ENCODE measurements at places on chromosomes 13 and 19.

DNA sequence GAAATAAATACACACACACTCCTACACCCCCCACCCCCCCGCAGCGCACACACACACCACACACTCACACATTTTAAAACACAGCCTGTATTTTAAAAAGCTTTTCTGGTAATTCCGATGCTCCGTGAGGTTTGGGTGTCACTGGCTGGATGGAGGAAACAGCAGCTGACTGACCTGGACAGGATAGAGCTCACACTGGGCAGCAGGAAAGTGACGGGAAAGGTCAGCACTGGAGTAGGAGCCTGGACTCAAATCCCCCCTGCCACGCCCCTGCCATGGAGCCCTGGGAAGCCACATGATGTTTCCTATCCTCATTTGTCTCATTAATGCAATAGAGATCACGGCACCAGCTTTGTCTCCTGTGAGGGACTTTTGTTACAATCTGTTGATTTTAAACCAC, 49.3 kb upstream of the STARD13 start:
- DNase-seq = no peak

DNA sequence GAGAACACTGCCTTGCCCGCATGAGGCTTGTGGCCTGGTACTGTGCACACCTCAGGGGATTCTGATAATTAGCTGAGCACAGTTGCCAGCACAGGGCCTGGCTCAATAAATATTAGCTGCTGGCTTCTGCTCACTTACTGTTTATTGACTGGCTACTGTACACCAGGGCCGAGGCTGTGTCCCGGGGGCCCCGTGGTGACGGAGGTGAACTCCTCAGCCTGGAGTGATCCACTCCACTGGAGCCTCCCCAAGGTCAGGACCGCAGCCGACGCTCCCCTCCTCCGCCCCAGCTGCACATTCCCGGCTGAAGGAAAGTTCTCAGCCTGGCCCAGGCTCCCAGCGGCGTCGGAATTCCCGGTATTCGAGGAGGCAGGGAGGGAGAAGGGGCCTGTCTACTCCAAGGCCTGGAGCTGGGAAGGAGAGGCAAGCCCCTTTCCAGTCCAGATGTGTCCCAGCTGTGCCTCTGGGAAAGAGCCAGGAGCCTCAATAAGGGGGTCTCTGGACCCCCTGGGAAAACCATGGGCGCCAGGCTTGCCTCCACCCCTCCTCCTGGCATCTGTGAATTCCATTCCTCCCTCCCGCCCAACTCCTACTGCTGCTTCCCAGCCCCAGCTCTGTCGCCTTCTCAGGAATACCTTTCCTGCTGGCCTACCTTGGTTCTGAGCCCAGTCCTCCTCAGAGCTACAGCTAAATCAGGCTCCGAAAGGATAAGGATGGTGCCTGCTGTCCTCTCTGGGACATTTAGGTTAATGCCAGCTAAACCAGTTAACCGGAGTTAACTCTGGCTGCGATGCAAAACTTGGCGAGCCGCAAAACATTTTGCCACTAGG, 7.3 kb downstream of the RPS16 start:
- no peak for DNase-seq

GRCh38 chr19:10863107-10863717, 8.1 kb upstream of the CARM1 start:
- no peak for DNase-seq

DNA sequence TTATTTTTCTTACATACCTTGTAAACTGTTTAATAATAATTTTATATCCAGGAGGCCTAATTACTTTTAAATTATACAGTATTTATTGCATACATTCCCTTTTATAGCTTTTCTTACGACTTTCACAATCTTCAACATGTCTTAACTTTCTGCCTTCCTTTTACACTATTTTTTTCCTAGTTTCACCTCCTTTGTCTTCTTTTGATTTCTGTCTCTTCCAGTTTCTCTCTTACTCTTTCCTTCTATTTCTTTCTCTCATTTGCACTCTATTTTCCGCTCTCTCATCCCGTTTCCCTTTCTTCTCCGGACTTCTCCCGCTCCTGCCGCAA, 11.5 kb downstream of the ZNF552 start:
- DNase-seq = no peak

DNA sequence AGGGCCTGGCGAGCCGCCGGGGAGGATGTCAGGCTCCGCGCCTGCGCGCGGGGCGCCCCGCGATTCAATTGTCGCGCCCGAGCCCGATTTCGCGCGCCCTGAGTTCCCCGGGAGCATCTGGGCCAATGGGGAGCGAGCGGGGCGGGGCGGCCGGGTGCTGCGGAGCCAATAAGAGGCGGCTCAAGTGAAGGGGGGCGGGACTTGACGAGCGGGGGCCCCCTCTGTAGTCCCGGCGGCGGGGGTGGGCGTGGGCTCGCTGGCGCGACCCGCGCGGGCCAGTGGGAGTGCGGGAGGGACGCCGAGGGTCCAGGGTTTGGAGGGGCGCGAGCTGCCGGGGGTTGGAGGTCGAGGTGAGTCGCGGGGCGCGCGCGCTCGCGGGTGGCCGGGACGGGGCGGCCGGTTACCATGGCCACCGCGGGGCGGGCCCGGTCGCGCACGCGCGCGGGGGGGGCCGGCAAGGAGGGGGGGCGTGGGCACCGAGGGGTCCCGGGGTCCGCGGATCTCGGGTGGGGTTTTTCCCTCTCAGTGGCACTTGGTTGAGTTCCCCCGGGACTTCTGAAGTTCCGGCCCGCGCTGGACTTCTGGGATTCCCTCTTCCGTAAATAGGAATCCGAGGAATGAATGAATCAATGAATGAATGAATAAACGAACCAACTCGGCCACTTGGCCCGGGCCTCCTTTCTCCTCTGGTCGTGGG, 744 bp downstream of the UHRF1 start:
- DNase-seq = peak; percentile 95

GRCh38 chr19:34118879-34119748, 53.2 kb upstream of the LSM14A start:
- no peak for DNase-seq

GRCh38 chr13:90239130-90239529, 1108.4 kb upstream of the MIR17HG start:
- DNase-seq = no peak

DNA sequence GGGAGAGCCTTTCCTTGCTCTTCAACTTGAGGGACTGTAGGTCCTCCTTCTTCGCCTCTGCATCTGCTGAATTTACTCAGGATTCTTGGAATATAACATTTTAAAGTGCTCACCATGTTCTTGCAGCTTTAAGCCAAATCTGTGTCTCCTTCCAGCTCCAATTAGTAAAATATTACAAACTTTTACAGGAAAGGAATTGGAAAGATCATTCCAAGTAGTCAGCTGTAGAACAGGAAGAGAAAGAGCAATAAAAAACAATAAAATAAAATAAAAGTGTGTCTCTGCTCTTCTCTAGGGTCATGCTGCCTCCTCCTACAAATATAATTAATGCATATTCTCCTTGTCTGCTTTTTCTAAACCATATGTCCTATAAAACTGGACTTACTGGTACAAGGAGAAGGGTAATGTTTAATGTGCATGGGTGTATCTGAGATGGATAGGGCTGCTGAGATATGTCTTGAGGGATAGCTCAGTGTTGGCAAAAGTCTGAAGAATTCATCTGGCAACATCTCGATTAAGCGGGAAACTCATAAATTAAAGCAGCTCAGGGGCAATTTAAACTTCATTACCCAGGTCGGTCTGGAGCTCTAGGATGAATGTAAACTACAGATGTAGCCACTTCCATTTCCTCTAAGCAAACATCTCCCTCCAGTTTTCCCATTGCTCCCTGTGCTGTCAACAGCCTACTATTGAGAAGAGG, 25.0 kb downstream of the ENOX1 start:
- DNase-seq = no peak

DNA sequence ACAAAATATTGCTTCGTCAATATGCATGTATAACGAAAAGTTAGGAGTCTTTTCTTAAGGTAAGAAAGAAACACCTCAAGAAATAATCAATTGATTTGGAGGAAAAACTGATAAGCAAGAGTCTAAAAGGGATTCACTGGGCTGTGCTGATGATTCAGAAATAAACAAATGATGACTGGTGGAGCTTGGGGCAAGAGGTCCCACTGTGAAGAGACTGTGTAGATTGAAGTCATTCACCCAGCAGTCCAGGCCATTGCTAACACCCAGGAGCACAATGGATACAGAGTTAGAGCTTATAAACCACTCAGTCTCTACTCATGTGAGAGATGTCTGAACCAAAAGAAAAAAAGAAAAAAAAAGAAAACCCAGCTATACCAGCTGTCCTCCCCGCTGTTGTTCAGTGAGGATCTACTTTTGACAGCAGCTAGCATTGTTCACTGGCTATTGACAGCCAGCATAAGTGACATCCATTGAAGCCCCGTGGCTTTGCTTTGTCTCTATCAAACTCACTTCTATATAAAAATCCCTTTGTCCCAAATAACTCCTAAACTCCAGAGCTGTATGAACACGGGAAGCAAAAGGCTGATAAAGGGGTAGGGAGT, 255.5 kb downstream of the KCTD12 start:
- no peak for DNase-seq

DNA sequence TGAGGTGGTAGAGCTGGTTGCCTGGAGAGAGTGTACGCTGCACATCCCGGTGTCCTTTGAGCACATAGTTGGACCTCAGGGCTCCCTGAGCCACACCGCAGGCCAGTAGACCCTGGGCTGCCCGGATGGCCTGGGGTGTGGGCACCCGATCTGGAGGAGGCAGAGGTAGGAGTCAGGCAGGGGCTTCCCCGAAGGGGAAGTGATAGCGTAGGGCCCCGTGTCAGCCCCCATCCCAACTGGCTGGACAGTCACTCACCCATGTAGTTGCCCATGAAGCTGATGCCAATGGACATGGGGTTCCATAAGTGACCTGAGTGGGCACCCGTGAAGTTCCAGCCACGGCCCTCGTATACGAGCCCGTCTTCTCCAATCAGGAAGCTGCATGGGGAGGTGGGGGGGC, 3.6 kb downstream of the PGLYRP1 start:
- DNase-seq = no peak

DNA sequence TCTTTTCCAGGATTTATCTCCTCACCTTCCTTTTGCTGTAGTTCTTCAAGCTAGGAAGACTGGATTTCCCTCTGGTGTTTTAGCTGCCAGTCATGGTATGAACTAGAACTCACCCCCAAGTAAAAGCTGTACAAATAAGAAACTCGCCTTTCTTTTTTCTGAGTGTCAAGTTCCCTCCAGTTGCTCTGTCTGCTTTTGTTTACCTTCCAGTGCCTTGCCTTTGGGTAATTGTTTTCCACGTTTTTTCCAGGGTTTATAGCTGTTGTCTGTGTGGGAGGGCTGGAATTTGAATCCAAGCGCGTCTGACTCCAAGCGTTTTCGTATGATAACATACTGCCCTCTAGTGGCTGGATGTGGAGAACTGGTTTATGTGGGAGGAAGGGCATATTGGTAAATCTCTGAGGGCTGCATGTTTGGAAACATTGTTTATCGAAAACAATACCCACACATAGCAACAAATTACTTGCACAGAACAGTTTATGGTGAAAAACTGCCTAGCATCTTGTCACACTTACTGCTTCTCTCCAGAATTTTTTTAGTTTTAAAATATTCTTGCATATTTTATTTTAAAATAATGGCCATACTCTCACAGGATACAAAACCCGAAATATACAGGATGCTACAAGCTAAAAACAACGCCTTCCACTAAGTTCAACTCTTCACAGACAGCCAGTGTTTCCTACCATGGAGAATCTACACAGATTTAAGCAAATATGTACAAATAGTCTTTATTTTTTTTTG, 19.2 kb downstream of the RCN3 start:
- DNase-seq = peak; percentile 87

DNA sequence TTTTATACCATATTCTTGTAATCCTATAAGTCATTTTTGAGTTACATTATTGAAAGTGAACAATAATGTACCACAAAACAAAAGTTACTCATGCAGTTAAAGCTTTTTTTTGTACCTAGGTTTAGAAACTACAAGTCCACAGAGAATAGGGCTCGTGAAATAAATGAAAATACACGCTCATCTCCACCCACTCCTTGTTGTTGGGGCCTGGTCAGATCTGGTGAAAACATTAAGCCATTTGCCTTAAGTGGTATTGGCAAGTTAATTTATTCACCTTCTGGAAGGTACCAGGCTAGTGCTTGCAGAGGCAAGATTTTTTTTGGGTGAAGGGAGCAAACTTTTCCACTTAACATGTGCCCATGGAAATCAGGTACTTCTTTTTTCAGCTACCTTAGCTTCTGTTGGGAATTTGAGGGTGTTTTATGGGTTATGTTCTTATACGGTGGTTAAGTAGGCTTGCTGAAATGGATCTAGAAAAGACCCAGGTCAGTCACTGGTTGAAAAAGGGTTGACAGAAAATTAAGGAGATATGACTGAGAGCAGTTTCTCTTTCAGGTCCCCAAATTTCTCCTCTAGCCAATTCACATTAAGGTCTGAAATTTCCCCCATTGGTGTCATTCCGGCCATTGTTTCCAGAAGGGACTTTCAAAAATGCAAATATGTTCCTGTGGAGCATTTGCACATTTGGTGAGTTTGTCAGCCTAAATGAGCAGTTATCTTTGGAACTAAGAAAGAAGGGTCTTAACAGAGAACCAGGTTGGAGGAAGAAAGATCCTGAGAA, 143.3 kb downstream of the KCNRG start:
- DNase-seq = no peak

GRCh38 chr13:111584101-111584672, 263.7 kb downstream of the TEX29 start:
- no peak for DNase-seq

DNA sequence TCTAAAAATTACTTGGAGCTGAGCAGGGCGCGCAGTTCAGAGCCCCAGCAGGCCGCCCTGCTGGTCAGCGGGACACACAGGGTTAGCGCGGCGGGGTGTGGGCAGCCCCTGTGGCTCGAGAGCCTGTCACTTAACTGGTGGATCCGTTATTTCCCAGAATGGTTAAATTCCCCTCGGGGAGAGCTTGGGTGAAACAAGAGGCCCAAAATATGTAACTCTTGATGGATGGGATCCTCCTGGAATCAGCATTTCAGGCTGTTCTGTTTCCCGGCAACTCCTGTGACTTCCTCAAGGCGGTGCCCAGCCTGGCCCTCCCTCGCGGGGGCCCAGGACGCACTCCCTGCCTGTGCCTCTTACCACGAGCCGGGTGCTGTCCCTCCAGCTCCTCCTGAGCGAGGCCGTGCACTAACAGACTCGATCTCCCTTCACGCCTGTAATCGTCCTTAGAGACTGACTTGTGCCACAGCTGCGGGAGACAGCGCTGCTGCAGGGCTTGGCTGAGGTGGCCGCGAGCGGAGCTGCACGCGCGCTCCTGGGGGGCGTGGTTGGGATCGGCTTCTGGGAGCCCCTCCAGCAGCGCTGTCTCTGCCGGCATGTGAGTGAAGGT, 9.7 kb downstream of the PTBP1 start:
- DNase-seq = no peak

Measured in NCI-H2081 (cell line).